ENCODE measurements at places on chromosomes 1 and 21.

DNA sequence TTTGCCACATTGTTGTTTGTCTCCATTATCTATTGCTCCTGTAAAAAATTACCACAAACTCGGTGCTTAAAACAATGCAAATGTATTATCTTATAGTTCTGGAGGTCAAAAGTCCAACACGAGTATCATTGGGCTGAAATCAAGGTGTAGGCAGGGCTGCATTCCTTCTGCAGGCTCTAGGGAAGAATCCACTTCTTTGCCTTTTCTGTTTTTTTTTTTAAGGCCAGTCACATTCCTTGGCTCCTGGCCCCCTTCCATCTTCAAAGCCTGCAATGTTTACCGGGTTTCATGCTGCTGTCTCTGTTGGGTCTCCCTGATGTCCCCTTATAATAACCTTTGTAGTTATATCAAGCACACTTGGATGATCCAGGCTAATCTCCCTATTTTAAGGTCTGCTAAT, 212.7 kb downstream of the PTBP2 start:
- DNase-seq: no peak

GRCh38 chr1:79006564-79006963, at the start of gene ADGRL4:
Gene ADGRL4, minus strand, starts transcription at chr1:79006730. Its CDS starts 76 bp downstream, at chr1:79006654.
- no peak for DNase-seq

GRCh38 chr1:10378081-10378841, 20.6 kb upstream of the PGD start:
- no peak for DNase-seq

GRCh38 chr1:56135864-56136147, 443.6 kb downstream of the PLPP3 start:
- DNase-seq: no peak

- no peak for DNase-seq
Measured at GRCh38 chr1:3939242-3940080, 39.4 kb upstream of the C1orf174 start.

- no peak for DNase-seq
Measured at GRCh38 chr21:46151261-46151988, 4.0 kb downstream of the FTCD start.

DNA sequence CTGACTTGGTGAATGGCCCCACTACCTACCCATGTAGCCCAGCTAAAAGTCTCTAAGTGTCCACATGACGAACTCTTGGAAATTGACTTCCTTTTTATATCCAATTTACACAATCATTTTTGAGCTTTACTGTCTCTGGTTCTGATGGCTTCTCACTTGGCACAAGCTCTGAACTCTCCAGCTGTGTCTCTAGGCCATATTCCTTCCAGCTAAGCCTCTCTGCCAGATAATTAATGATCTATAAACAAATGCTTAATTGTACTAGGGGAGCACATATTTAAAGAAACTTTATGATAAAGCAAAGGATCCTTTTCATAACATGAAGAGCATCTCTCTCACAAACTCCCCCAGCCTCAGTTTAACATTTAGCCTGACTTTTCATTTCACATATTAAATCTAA, 16.3 kb upstream of the BEND5 start:
- DNase-seq: no peak
